Psoas muscle (tissue), 8 donors: ENCODE measurements at places on chromosomes 1 and 21. TPM values are rescaled to one million over a fixed set of nuclear protein-coding genes. Genes with fewer than 3 reads are reported as not detected.

The FAM177B gene
- polyA plus RNA-seq = not detected

The CD58 gene
- 11.9 TPM for polyA plus RNA-seq

The SPRR5 gene
- not detected for polyA plus RNA-seq

The GPR37L1 gene
- polyA plus RNA-seq = 0.01 TPM

The TAS1R1 gene
- not detected for polyA plus RNA-seq

The LTN1 gene
- 16.0 TPM for polyA plus RNA-seq

The VPS45 gene
- 15.0 TPM for polyA plus RNA-seq

The FCRL1 gene
- 0.03 TPM for polyA plus RNA-seq

The SYPL2 gene
- 67.8 TPM for polyA plus RNA-seq

The KANK4 gene
- not detected for polyA plus RNA-seq

The MUTYH gene
- polyA plus RNA-seq = 13.2 TPM

The AMY1C gene
- polyA plus RNA-seq = not detected

The NTNG1 gene
- polyA plus RNA-seq = not detected

The ERG gene
- 3.4 TPM for polyA plus RNA-seq

The SPRR2B gene
- not detected for polyA plus RNA-seq

The SELENBP1 gene
- polyA plus RNA-seq = 12.7 TPM

The CLCA2 gene
- not detected for polyA plus RNA-seq

The CCDC27 gene
- 0.03 TPM for polyA plus RNA-seq

The NES gene
- polyA plus RNA-seq = 12.3 TPM

The KIF14 gene
- 0.04 TPM for polyA plus RNA-seq

The JAM2 gene
- polyA plus RNA-seq = 4.3 TPM

The LRRC8D gene
- 7.1 TPM for polyA plus RNA-seq

The CR1L gene
- polyA plus RNA-seq = not detected

The TNFRSF9 gene
- 0.01 TPM for polyA plus RNA-seq

The TMEM51 gene
- 0.97 TPM for polyA plus RNA-seq

The MYOC gene
- 2.4 TPM for polyA plus RNA-seq

The SMIM11 gene
- 7.6 TPM for polyA plus RNA-seq

The CHIT1 gene
- polyA plus RNA-seq = 0.04 TPM

The ADAM30 gene
- polyA plus RNA-seq = not detected

The CFAP45 gene
- polyA plus RNA-seq = 0.04 TPM

The ADORA1 gene
- 1.3 TPM for polyA plus RNA-seq

The COA7 gene
- 30.5 TPM for polyA plus RNA-seq

The ARMH1 gene
- polyA plus RNA-seq = 0.26 TPM

The PGLYRP4 gene
- not detected for polyA plus RNA-seq
